IMR-90 (cell line): ENCODE measurements at places on chromosomes 4 and X. TPM values are rescaled to one million over a fixed set of nuclear protein-coding genes. Genes with fewer than 3 reads are reported as not detected.
A peak's percentile ranks its signal among the peaks of the same experiment; 100 is the strongest.

Gene MAP7D3
- 21.7 and 23.8 TPM in 2 replicates for total RNA-seq

Gene ITM2A
- not detected in 2 replicates for total RNA-seq

- DNase-seq, result no peak
These were observed 293.5 kb downstream of the KCNIP4 start for GRCh38 chr4:21655031-21655430.

DNA sequence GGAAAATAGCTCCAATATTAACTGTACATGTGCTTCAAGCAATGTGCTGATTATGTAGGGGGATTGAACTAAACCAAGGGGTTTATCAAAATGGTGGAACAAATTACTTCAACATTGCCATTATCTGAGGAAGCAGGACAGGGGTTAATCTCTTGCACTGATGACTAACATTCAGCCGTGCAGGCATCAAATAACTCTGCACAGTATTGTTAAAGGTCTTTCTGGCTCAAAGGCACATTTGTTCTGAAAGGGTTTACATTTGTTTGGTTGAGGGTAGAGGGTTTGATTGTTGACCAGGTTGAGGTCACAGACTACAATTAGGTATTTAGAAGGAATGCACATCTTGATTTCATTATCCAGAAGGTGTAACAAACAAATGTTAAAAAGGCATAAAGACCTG is 32.2 kb upstream of the CCSER1 start:
- DNase-seq, result no peak

DNA sequence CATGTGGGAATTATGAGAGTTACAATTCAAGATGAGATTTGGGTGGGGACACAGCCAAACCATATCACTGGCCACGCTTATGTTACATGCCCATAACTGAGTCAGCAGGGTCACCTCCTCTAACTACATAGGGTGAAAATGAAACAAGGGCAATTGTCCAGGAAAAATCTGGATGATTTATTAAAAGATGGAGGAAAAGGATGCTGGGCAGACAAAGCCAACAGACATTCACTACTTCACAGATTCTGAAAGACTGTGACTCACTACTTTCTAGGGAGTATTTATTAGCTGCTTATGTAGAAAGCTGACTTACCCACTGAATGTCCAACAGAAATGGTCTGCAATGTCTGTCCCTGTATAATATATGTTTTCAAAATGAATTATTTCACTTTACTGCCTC is 72.4 kb downstream of the APBB2 start:
- peak; percentile 86 for DNase-seq

DNA sequence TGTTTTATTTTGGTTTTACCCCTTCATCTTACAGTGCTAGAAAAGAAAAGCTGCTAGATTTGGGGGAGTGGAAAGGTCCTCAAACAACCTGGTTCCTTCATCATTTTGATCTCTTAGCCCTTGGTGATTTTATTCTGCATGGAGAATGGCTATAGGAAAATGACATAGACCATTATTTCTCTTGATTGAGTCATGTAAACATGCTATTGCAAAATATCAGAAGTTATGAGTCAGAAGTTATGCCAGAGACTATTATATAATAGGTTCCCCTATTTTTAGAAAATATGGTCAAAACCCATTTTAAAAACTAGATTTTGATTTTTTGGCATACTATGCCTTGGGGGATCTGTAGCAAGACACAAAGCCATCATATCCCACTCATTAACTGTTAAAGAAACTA is 83.7 kb upstream of the FAM9C start:
- peak; percentile 62 for DNase-seq

- DNase-seq, result no peak
These were observed 149.6 kb upstream of the MAMLD1 start for GRCh38 chrX:150213481-150214030.

Gene CPZ
- total RNA-seq, result 0.56 and 0.90 TPM in 2 replicates

DNA sequence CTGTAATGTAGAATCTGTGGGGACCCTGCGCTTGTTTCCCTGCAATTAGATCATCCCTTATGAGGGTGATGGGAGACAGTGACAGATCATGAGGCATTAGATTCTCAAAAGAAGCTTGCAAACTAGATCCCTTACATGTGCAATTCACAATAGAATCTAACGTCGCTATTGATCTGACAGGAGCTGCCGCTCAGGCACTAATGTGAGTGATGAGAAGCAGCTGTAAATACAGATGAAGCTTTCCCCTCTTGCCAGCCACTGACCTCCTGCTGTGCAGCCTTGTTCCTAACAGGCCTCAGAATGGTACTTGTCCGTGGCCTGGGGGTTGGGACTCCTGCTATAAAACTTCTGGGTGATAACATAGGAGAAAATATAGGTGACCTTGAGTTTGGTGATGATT is 1076.8 kb downstream of the PDHA2 start:
- no peak for DNase-seq

DNA sequence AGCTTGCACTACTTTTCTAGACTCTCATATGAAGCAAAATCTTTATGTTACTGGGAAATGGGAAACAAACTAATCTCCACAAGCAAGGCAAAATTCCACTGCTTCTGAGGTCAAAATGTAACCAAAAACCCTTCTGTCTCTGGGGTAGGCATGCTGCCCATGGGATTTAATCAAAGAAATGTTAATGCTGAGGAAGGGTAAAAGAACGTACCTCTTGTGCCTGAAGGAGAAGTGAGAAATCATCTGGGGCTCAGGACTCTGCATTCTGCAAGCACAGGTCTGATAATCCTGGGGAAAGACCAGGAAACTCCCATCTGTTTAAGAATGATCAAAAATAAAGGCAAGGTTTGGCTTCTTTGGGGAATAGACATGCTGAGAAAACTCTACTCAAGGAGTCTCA is 184.7 kb downstream of the GRID2 start:
- DNase-seq, result no peak

DNA sequence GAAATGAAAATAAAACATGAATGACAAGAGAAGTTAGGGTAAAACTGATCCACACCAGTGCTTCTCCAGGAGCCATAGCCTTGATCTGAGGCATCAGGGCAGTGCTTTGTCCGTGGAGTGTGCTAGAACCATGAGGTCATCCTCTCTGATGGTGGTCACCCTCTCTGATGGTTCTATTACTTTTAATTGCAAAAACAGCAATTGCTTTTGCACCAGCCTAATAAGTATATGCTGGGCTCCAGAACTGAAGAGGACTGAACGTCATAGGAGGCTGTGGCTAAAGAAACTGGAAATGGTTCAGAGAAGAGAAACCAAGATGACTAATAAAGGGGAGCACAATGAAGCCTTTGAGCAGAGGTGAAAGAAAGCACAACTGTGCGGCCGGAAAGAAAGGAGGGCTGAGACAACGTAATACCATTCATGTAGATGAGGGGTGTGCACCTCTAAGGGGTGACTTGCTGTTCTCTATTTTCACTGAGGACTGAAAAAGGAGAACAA is 17.0 kb upstream of the TMEM154 start:
- DNase-seq, result peak; percentile 65

Gene SOD3
- total RNA-seq, result 0.28 and 0.36 TPM in 2 replicates

DNA sequence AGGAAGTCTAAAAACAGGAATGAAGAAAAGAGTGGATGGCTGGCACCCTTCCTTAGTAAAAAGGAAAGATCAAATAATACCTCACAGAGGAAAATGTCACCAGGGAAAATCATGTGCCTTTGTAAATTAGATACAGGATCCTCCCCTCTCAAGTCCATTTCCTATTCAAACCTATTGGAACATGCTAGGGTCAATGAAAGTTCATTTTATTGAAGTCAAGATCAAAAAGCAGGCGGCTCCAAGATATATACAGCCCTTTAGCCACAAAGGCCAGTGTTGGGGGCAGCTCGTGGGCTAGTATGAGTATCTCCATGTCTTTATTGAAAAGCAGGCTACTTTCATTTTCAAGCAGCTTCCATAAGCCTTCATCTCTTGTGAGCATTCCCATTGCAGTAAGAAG is 141.1 kb downstream of the QDPR start:
- DNase-seq, result no peak

Gene SERPINA7
- not detected in 2 replicates for total RNA-seq

- DNase-seq, result no peak
These were observed 109.3 kb downstream of the MAGEC2 start for GRCh38 chrX:142095651-142096245.

Gene ZDHHC15
- not detected in 2 replicates for total RNA-seq

DNA sequence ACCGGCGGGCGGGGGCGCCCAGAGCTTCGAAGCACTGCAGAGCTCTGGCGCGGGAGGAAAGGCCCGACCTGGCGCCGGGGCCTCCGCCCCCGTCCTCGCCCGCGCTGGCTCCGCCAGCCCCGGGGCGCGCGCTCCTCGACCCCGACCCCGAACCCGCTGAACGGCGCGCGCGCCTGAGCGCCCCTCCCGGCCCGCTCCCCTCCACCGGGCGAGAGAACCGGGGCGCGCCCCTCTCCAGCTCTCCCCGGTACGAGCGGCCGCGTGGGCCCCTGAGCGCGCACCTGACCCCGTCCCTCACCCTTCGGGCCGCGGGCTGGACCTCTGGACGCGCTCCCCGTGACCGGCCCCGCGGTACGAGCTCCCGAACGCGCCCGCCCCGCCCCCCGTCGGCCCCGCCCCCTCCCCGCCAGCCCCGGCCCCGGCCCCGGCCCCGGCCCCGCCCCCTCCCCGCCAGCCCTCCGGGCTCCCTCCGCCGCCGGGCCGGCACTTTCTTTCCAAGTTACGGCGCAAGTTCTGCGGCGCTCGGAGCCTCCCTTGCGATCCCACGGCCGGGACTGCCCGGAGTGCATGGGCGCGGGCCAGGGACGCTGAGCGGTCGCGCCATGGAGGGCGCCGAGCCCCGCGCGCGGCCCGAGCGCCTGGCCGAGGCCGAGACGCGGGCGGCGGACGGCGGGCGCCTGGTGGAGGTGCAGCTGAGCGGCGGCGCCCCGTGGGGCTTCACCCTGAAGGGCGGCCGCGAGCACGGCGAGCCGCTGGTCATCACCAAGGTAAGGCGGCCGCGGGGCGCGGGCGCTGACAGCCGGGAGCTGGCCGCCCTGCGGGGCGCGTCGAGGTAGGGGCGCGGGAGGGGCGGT is at the start of gene SHROOM2:
TSS of gene SHROOM2 (plus strand) at position 486 of the 854 bp plus-strand sequence. CDS start at position 603, 117 bp downstream.
- no peak for DNase-seq

- DNase-seq, result no peak
These were observed 169.1 kb downstream of the GUCY2F start for GRCh38 chrX:109312757-109313156.

Gene SOX3
- not detected in 2 replicates for total RNA-seq

Gene CCDC160
- total RNA-seq, result 0.28 TPM in 1 of 2 replicates, not detected in the other

DNA sequence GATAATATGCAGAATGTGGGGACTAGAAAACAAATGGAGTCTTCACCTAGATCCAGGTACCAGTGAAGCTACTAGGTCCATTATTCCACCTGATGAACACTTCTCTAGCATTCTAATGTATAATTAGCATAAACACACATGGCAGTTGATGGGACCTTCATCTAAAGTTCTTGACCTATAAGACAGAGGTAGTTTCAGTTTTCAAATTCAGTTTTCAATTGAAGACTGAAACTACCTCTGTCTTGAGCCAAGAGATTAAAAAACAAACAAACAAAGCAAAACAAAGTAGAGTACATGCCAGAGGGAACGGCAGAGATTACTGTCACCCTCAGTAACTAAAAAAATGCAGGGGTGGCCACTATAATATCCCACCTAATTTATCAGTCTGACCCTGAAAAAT is 199.9 kb upstream of the NEIL3 start:
- no peak for DNase-seq
